Stimulated activated CD4-positive, alpha-beta T cell treated with anti-CD3 and anti-CD28 coated beads, TNF-alpha, amount 100 ng/mL, for 48 hours (primary cell): ENCODE measurements at places on chromosomes 7 and 10.

GRCh38 chr7:20241194-20241910, 24.2 kb upstream of the MACC1 start:
- no peak for DNase-seq

DNA sequence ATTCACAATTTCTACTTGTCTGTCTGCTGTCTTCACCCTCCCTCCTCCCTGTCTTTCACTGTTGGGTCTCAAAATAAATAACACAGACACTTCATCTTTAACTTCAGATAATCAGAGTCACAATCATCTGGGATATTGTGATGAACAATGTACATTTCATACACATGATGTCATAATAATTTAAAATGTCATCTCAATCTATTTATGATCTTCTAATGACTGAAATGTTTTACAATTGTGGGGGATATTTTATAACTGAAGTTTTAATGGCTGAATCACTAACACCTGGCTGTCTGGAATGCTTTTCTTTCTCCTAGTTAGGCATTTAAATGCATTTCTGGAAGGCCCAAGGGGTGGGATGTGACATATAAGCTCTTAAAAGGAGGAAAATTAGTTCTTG, 859.8 kb downstream of the LRMDA start:
- no peak for DNase-seq

GRCh38 chr10:75057680-75058079, 53.8 kb upstream of the SAMD8 start:
- no peak for DNase-seq

GRCh38 chr10:63467841-63468240, 2.1 kb upstream of the JMJD1C start:
- DNase-seq: no peak

DNA sequence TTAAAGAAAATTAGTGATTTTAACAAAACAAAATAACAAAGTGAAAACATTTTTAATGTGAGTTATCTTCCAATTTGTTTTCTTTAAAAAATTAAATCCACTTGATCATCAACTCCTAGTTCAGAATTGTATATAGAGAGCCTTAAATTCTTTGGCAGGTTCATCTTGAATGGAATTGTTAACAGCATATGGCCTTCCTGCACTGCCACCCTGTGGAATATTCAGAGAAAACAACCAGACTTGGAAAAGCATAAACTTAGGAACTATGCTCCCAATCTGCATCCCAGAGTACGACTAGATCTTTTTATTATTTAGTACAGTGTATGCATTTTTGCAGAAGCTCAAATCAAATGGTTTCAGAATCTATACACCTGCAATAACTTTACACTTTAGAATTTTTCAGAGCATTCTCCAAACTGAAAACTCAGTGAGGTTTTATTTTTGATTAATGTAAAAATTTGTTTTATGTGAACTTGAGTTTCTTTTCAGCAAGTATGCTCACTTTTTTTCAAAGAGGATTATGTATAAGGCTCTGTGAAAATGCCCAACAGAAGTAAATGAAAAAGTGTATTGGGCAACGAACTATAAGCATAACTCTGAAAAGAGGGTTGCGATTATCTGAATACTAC, 44.9 kb upstream of the ANK3 start:
- no peak for DNase-seq

- no peak for DNase-seq
These were observed 103.0 kb upstream of the KLF6 start for GRCh38 chr10:3887885-3888476.

DNA sequence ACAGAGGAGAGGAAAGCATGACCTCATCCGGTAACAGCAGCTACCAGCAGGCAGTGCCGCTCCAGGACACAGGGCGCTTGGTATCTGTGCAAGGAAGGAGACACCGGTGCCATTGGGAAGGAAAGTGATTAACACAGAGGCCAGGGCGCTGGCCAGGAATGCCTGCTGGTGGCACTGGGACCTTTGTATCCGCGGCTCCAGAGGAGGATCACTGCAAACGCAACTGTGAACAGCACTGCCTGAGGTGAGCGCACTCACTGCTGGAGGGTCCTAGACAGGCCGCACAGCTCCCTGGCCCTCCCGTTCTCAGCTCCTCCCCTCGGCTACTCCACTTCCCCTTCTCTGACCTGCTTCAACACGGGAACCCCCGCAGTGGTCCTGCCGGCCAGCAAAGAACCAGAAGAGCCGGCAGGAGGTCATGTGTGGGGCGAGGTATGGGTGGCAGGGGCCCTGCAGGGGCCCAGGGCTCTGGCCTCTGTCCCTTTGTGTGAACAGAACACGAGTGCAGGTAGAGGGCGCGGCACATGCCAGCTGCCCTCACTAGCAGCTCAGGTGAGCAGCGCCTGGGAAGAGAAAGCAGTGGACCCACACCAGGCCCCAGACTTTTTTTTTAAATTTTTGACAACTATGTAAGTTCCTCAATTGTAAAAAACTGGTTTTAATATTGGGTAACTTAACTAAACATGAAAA, 107.6 kb downstream of the VIPR2 start:
- no peak for DNase-seq

DNA sequence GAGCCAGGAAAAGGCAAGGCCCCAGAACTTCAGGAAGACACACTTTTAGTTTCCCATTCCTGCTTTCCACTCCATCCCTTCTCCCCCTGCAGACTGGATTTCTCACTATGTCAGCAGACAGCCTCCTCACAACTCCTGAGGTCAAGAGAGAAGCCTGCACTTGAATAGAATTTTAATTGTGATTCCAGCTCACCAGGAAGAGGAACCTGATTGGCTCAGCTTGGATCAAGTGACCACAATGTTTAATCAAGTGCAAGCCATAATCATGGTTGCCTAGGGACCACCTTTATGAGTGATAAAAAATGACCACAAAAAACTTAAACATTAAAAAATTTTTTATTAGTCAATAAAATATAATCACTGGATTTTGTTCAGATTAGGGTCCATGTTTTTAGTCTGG, 244.7 kb upstream of the RHOBTB1 start:
- DNase-seq: no peak

DNA sequence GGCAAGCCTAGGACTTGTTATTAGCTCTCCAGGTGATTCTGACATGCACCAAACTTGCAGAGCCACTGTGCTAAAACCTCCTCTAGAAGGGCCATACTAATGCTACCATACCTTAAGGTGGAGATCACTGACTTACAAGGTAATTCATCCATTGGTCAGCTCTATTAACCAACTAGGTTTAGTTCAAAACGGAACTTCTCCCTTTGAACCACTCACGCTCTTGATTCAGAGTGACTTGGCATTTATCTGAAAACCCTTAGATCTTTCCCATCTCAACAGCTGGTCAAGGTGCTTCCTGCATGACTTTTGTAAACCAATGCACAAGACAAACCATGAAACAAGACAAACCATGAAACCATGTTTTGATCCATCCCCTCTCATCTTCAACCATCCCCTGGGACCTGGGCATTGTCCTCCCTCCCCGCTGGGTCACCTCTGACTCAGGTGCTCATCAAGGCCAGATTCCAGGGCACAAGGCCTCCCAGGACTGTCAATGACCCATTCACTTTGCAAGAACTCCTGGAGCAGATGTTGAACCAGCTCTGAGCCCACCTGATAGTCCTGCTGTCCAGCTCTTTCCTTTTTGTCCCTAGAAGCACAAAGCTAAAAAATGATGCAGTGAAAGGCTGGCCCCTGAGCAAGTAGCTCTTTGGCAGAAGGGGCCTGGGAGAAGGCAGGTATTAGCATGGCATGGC, 18.8 kb downstream of the IMPDH1 start:
- DNase-seq: no peak

GRCh38 chr7:16847381-16847860, 34.4 kb downstream of the AGR3 start:
- no peak for DNase-seq

GRCh38 chr7:108368466-108368865, 87.8 kb downstream of the NRCAM start:
- DNase-seq: no peak

DNA sequence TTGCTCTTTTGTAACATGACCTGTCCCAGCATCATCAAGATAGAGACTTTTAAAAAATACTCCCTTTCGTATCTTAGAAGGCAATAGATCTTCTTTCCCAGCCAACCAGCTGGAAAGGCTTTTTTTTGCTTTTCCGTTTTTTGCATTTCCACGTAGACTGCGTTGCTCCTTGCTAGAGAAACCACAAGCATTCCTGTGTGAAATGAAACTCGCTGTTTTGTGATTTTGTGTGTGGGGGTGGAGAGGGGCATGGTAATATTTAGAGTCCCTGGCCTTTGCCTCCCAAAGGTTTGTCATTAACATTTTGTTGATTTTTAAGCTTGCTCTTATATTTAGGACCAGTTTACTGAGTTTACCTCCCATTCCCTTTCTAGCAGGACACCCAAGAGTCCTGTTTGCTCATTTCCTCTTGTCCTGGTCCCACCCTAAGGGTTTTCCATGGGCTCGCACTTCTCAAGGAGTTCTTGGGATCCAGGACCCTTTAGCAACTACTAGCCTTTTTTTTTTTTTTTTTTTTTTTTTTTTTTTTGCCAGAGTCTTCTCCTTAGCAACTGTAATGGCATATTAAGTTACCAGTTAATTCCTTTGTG, 243.6 kb downstream of the BICC1 start:
- DNase-seq: no peak

DNA sequence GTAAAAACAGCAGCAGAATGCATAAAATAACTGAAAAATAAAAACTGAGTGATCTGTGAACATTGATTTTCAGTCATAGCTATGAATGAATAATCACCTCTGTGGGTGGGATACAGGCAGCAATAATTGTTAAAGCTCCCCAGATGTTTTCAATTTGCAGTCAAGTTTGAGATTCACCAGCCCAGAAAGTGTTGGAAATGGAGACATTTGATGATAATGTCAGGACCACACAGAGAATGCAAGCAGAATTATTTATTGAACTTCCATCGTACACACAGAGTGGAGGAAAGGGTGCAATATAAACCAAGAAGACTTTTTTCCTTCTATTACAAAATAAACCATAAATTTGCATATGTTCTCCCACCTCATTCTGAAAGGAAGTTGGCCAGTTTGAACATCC, 601.7 kb downstream of the ANKRD7 start:
- DNase-seq: no peak

GRCh38 chr10:62459072-62459471, 84.9 kb downstream of the ZNF365 start:
- DNase-seq: no peak

- DNase-seq: no peak
These were observed 24.3 kb downstream of the CPVL start for GRCh38 chr7:29122081-29122480.

DNA sequence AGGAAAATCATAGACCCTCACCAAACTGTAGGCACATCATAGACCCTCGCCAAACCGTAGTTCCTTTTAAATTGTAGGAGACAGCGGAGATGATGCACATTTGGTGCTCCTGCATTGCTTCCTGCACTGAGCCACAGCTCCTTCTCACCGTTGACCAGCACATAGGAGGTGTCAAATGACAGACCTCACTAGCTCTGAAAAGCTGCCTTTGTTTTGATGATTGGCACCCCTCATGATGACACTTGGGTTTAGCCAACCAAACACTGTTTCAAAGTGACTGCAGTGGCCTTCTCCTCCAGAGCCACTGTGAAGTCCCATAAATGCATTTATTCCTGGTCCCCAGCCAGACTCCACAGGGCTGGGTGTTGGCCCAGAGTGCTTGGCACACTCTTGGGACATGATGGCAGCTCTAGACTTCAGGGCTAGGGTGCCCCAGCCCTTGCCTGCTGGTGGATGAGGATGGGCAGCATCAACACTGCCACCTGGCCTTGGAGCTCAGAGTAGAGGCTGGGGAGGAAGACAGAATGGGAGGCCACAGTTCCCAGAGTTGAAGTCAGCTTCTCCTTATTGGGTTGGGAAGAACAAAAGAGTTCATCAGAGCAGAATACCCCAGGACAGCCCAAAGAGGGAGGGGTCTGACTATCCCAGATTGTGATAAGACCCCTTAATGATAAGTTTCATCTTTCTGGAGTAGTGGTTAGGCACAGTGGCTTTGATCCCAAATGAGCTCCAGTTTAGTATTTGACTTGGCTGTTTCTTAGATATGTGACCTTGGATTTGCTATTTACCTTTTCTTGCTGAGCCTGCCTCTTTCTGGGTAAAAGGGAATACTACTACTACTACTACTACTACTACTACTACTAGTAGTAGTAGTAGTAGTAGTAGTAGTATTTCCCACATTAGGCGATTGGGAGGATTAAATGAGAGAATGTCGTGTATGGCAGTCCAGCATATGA, 75.3 kb downstream of the MTPN start:
- no peak for DNase-seq

DNA sequence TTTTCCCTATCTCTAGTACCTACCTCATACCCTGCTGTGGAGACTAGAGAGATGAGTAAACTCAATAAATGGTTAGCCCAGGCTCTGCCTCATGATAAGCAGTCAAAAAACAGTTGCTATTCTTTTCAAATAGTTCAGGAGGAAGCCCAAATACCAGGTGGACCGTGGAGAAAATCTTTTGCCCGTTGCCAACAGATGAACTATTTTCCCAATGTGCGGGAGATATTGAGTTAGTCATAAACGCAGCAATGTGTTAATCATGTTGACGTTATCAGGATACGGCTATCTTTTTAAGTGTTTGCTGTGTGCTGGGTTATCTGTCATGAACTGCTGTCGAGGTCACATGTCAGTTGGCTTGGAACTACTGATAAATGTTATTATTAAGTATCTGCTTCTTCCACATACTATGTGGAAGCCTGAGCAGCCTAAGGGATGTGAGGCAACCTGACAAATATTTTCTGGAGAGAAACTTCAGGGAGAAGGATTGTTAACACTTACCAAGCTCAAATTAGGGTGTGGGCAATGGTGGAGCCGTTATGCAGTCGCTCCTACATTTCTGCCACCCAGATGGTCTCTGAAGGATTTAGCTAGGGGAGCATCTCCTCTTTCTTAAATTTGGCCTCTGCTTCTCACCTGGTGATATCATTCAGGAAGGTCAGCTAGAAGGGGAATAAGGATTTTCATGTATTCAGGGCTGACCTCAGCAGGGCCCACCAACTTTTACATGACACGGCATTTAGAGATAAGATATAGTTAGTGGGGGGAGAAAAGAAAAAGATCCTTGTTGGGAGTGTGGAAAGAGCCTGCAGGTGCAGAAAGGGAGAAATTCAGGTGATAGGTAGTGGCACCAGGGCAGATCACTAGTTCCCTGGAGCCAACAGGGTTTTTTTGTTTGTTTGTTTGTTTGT, 33.5 kb upstream of the SLC26A3 start:
- DNase-seq: no peak

DNA sequence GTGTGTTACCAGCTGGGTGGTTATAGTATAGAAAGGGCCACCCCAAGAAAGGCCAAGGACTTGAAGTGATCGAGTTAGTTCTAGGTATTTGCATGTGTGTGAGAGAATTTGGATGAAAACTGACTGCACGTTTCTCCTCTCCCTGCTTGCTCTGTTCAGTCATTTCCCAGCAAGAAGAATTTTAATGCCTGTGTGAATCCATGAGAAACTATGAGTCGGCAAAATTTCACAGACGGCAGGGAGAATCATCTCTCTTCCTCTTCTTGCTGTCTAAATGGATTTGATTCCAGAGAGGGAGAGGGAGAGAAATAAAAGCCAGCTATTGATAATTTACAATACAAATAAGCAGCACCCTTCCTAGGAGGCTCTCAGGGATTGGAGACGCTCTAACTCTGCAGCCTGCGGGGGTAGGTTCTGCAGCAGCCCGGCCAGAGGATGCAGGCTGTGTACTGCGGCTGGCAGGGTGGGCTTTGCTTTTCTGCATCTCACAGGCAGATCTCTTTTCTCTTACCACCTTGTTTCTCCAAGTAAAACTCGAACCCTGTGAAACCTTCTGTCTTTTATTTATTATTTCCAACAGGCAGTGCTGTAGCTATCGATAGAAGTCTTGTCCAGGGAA, 183.6 kb downstream of the TCF7L2 start:
- no peak for DNase-seq

GRCh38 chr7:42672339-42672999, 239.4 kb downstream of the C7orf25 start:
- no peak for DNase-seq

GRCh38 chr10:103850572-103850895, 4.8 kb downstream of the SH3PXD2A start:
- no peak for DNase-seq
